ENCODE measurements at places on chromosomes 12 and 14. TPM values are rescaled to one million over a fixed set of nuclear protein-coding genes. Genes with fewer than 3 reads are reported as not detected.
A peak's percentile ranks its signal among the peaks of the same experiment; 100 is the strongest.

- peak; percentile 36 for DNase-seq
Observed at GRCh38 chr12:94057262-94058151, 90.9 kb upstream of the PLXNC1 start.

DNA sequence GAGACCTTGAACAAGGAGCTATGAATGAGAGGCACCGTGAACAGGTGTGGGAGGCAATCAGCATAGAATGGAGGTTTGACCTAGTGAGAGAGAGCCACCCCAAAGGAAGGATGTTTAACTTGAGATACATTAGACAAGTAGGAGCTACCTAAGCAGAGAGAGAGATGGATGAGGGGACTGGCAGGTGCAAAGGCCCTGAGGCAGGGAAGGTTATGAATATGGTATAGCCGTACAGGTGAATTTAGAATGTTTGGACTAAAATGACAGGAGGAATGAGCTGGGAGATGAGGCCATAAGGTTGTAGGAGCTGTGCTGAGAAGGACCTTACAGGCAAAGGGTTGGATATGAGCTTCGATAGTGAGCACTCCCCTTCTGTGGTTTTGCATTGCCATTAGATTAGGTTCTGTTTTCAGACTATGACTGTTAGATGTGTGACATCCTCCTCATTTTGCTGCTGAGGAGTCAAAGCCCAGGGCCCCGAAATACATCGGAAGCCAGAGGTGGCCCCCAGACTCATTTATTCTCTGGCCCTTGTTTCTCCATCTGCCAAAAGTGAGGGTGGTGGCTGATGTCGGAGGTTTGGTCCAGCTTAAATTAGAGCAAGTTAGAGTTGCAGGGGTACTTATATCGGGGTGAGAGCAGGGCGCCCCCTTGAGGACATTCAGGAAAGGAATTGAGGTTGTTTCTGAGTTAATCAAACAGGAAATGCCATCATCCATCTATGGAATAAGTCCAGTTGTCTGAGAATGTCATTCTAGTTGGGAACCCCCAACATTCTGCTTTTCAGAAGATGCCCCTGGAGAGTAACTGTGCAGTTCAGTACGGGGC lies 29.4 kb downstream of the SLC24A4 start:
- peak; percentile 66 for DNase-seq

GRCh38 chr12:12521888-12522287 lies 40.8 kb downstream of the DUSP16 start:
- DNase-seq = no peak

DNA sequence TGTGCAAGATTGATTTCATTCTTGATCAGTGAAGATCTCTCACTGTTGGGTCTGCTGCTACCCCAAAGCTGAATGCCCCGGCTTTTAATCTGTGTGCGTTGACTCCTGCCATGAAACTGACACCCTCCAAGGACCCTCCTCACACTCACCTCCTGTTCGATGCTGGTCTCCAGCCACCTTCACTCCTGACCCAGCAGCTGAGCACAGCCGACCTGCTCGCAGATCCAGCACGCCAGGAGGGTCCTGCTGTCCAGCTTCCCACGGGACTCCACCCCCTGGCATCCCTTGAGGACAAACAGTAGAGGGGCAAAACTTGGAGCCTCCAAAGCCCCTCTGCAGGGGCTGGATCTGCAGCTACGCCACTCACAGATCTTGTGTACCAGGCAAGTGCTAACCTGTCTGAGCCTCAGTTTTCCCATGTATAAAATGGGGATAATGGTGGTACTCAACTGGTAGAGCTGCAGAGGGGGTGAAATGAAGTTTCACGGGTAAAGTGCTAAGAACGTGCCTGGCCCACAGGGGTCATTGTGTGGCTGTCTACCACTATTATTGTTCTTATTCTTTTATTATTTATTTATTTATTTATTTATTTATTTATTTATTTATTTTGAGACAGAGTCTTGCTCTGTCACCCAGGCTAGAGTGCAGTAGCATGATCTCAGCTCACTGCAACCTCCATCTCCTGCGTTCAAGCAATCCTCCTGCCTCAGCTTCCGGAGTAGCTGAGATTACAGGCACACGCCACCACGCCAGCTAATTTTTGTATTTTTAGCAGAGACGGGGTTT lies 178.0 kb downstream of the PHETA1 start:
- DNase-seq = no peak

DNA sequence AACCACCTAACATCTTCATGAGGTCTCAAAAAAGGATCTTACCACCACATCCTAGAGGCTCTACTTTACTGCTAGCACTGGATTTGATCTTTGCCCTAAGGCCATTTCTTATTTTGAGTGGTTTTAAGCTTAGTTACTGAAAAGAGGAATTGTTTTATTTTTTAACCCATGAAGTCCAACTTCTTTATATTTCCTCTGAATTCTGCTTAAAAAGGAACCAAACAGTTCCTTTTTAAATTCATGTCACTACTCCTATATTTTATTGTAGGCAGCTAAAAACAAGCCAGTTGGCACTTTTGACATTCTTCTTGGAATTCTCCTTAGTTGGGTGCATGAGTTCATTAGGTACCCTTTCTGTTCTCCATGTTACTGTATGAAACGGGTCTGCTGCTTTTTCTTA lies 76.4 kb downstream of the FGD4 start:
- DNase-seq = no peak

GRCh38 chr14:52339262-52339661 lies 25.1 kb downstream of the PTGER2 start:
- no peak for DNase-seq

DNA sequence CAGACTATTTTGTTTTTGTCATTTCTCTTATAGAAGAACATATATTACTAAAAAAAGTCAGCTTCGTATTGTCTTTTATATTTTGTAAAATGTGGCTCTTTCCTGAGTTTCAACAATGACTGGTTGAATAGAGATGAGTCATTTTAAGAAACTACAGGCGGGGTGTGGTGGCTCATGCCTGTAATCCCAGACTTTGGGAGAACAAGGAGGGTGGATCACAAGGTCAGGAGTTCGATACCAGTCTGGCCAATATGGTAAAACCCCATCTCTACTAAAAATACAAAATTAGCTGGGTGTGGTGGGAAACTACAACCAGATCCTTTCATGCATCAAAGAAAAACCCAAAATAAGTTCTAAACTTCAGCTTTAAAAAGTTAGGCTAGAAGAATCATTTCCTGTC lies 28.8 kb downstream of the HECTD4 start:
- DNase-seq = no peak

DNA sequence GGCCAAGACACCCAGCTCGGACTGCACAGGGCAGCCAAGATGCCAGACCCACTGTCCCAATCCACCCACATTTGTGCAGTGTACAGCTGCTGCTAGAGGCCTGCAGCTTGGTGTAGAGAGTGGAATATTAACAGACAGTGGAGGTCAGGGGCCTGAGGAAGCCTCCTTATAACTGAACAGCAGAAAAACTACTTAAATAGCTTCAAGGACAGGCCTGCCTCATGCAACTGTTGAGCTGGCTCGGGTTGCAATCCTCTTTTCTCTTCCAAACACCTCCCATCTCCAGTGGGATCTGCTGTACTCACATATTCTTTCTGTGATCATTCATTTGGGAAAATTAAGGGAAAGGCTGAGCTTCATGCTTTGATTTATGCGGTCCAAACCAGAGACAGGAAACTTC lies 1043.2 kb upstream of the TMEM132C start:
- DNase-seq = no peak

GRCh38 chr12:85711735-85712390 lies 124.3 kb downstream of the RASSF9 start:
- no peak for DNase-seq

GRCh38 chr14:94638339-94638738 lies 26.1 kb downstream of the SERPINA3 start:
- no peak for DNase-seq

GRCh38 chr12:33813536-33813935 lies 208.8 kb upstream of the ALG10 start:
- no peak for DNase-seq

DNA sequence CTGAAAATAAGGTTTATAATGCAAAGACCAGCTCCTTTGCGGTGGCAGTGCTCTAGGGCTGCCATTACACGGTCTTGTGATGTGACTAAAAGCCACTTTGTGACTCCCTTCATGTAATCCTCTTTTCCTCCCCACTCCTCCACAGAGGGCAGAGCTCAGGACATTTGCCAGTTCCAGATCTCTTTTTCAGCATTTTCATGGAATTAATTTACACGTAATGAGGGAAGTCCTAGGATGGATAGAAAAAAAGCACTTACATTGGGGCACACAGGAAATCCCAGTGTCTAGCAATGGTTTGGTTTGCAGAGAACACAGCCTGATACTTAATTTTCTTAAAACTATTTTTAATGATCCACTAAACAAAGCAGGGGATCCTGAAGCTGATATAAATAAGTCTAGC lies 17.5 kb upstream of the ATF1 start:
- DNase-seq = no peak

GRCh38 chr12:62720661-62721330 lies 214.2 kb downstream of the PPM1H start:
- peak; percentile 72 for DNase-seq

GRCh38 chr14:81127785-81128184 lies 93.0 kb downstream of the GTF2A1 start:
- DNase-seq = no peak

- DNase-seq = no peak
Observed at GRCh38 chr12:48978291-48978740, at the start of gene WNT1. Gene WNT1, plus strand, starts transcription at chr12:48978322. Its CDS starts 329 bp downstream, at chr12:48978651.

DNA sequence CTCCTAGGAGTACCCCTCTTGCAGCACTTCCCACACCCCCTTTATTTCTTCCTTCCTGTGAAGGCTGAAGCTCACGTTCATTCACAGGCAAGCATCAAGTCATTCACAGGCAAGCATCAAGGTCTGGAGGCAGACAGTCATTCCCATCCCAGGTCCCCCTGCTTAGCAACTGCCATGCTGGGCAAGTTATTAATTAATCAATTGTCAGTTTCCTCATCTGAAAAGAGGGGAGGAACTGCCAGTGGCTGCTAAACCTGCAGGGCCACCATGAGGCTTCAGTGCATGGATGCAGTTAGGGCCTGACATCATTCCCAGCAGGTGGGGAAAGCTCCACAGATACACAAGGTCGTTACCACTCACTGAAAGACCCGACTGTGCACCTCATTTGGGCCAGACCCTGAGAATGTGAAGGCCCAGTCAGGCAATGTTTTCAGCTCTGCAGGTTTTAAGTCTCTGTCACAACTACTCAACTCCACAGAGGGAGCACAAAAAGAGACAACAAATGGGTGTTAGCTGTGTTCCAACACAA lies 85.0 kb upstream of the GPR68 start:
- DNase-seq = no peak

GRCh38 chr12:32395026-32395425 lies 4.3 kb upstream of the FGD4 start:
- no peak for DNase-seq

Gene CCDC175
- total RNA-seq = not detected

Gene MLXIP
- total RNA-seq = 16.9 TPM

Gene JAG2
- 1.3 TPM for total RNA-seq

Gene PPP1R13B
- total RNA-seq = 3.2 TPM

Gene PROX2
- total RNA-seq = not detected

Gene AICDA
- 1.1 TPM for total RNA-seq

Gene GALNT6
- total RNA-seq = 1.3 TPM

Gene KRT85
- total RNA-seq = not detected

Gene LRRC43
- total RNA-seq = not detected

Gene CACNA2D4
- not detected for total RNA-seq

Gene SIX6
- total RNA-seq = 0.08 TPM

Gene TAS2R8
- total RNA-seq = not detected

Gene GUCY2C
- 0.11 TPM for total RNA-seq

Measured in SK-MEL-5 (cell line).